ENCODE measurements at places on chromosomes 3 and 15.
A peak's percentile ranks its signal among the peaks of the same experiment; 100 is the strongest.

DNA sequence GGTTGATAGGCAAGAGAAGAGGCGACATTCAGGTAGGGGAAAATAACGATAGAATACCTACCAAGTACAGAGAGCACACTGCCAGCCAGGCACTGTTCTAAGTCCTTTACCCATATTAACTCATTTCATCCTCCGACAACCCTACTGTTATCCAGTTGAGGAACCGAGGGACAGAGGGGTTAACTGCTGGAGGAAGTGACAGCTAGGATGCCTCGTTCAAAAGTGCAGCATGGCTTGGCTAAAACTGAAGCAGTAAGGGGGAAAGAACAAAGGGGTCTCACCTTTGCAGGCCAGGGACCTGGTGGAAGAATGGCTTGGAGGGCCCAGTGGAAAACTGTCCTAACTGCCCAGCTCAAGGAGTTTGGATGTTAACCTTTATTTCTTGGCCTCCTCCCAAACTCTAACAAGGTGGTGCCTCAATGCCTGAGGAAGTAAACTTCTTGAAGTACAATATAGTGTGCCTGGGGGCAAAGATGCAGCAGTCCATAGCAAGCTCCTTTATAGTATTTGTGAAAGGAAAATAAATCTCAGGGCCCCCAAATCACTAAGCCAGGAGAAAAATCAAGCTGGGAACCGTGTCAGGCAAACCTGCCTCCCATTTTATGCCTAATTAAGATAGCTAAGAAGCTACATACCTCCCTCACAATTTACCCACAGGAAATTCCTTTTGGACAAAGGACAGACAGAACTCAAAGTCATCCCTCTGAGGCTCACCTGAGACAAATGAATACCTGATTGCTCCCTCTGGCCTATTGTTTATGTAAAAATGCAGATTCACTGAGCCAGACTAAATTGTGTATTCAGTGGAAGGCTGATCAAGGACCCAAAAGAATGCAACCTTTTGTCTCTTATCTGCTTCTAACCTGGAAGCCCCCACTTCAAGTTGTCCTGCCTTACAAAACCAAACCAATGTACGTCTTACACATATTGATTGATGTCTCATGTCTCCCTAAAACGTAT is 1.6 kb upstream of the ITGB5 start:
- DNase-seq = no peak

DNA sequence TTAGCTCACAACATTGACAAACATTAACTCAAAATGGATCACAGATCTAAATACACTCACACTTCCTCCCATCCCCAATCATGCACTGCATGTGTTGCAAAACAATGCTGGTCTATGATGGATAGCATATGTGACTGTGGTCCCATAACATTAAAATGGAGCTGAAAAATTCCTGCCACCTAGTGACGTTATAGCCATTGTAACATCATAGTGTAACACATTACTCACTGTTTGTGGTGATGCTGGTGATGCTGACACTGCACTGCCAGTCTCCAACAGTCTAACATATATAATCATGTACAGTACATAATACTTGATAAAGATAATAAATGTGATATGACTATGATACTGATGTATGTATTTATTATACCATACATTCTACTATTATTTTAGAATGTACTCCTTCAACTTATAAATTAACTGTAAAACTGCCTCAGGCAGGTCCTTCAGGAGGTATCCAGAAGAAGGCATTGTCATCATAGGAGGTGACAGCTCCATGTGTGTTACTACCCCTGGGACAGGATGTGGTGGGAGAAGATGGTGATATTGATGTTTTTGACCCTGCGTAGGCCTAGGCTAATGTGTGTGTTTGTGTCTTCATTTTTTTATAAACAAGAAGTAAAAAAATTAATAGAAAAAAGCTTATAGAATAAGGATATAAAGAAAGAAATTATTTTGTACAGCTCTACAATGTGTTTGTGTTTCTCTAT is 41.3 kb downstream of the TXNRD3 start:
- DNase-seq = no peak

- DNase-seq = no peak
These were observed 184.6 kb downstream of the XXYLT1 start for GRCh38 chr3:195086341-195086740.

GRCh38 chr3:52442409-52443267 is 2.3 kb downstream of the SEMA3G start:
- peak; percentile 42 for DNase-seq

- no peak for DNase-seq
These were observed 2.8 kb upstream of the CLDND1 start for GRCh38 chr3:98525494-98525893.

DNA sequence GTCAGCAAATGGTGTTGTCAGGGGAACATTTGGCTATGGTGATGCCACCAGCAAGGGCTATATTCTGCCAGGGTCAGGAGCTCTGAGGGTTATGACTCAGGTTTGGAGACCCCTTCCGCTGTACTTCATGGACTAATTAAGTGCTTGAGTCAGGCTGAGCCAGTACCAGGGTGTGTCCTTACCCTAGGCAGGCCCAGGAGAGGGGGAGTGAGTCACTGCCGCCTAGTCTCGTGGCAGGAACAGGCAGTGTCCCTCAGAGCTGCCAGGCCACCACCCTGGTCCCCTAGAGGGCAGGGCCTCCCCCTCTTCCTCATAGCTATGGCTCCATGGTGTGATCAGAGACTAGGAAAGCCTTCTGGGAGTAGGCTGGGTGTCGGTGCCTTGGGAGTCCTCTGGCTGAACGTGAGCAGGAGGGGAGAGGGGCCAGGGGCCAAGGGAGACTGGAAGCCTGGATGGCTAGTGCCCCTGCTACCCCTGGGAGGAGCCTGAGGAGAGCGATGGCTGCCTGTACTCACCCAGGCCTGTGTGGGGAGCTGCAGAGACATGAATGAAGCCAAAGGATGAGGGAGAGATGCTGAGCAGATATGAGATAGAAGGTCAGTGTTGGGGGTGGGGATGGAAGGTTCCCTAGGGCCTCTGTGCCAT is 10.6 kb downstream of the MAPKAPK3 start:
- DNase-seq = peak; percentile 66

- no peak for DNase-seq
These were observed 137.6 kb upstream of the TLE3 start for GRCh38 chr15:70235347-70235746.

DNA sequence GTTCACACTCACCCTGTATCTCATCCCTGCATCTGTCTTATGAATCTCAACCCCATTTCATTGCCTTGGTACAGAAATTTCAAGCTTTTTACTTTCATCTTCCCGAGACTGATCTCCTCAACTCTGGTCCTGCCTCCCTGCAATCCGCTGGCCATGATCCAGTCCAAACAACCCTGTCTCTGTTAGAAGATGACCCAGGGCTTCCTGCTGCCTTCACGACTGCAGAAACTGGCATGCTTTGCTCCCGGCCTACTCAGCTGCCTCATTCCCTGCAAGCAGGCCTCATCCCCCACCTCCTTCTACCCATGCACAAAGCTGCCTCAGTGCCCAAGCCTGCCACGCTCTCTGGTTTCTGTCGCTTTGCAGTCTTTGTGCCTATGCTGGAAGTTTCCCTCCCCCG is 12.4 kb downstream of the HES1 start:
- no peak for DNase-seq

DNA sequence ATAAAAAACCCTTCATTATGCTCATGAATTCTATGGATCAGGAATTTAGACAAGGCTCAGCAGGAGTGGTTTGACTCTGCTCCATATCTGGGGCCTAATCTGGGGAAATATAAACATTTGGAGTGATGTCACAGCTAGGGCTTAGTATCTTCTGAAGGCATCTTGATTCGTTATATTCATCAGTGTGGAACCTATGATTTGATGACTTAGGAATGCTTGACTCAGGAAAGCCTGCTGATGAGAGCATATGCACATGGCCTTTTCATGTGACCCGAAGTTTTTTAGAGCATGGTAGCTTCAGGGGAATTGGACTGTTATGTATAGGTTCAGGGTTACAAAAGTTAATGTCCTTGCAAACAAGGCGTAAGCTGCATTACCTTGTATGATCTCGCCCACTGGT is 184.9 kb upstream of the LRRC3B start:
- no peak for DNase-seq

DNA sequence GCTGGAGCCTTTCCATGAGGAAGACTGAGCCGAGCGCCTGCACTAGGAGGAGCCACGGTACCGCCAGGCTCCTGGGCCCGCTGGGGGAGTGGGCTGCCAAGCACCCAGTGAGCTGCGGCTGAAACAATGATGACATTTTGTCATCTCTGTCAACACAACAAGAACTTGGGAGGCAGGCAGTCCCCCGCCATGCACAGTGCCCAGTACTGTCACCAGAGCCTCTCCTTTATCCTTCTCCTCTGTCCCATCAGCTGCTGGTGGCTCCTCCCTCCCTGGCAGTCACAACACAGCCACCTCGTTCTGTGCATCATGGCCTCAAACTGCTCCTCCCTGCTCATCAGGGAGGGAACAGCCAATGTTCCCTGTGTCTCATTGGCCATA is 34.0 kb upstream of the PCSK6 start:
- peak; percentile 34 for DNase-seq

GRCh38 chr3:80285388-80285787 is 517.6 kb upstream of the ROBO1 start:
- DNase-seq = no peak

DNA sequence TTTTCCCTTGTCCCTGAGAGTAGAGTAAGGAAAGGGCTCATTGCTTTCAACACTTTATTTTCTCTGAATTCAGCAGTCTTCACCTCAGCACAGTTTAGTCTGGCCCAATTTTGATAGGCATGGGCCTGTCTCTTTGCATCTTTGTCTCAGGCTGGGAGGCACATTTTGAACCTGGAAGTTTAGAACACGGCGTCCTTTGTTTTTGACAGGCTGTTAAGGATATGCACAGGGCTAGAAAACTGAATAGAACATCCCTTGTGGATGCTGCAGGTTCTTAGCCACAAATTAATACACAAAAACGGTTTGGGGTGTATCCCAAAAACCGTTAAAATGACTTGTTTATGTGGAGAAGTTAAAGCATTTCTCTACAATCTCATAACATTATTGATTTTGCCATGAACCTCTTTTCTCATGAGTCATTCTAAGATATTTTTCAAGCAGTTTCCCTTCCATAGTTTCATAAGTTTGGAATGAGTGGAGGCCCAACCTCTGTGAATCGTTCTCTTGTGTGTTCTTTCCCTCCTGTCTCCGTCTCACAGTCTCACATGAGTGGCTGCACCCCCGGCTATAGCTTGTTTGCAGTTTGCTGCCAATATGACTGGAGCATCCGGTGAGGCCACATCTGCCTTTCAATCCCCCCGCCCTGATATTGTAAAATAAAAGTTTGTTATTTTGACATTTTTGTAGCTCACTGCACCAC is 192.9 kb upstream of the EIF1B start:
- no peak for DNase-seq

DNA sequence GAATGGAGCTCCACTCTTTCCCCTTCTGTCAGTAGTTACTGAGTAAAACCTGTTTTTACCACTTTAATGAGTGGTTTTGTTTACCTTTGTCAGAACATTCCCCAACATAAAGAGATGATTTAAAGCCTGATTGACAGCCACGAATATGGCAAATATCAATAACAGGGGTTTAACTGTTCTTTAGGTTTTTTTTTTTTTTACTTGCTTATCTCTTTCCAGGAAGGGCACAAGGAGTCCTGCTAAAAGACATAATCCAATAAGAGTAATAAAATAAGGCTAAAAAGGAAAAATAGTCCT is 11.5 kb upstream of the UBE2Q2 start:
- no peak for DNase-seq

DNA sequence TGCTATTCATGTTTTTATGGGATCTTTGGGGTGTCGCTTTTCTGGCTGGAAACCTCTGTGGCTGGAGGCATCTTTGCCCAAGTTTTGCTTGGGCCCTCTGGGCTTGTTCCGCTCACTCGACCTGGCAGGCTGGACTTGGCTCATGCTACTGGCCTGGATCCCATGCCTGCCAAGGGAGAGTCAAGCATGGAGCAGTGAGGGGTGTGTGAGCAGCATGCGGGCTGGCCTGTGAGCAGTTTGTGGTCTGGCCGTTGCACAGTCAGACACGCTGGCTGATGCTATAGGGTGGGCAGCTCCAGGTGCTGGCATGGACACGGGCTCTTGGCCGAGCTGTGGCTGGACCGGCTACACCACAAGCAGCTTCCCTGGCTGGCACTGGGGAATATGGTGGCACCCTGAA is 491.1 kb downstream of the AGBL1 start:
- DNase-seq = no peak

DNA sequence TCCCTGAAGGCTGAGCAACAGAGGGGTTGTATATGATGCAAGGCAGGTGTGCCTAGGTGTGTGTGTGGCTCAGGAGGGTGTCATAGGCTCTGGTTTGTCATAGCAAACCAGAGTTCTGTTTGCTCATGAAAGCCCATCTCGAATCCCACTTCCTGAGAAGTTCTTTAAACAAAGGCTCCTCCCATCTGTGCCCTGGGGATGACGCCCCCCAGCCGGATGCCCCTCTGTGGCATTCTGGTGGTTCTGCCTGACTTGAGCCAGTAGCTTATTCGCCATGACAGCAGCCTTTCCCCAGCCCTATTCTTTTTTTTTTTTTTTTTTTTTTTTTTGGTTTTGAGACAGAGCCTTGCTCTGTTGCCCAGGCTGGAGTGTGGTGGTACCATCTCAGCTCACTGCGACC is 45.4 kb downstream of the PDIA5 start:
- no peak for DNase-seq

GRCh38 chr3:127005864-127006500 is 23.1 kb downstream of the PLXNA1 start:
- DNase-seq = no peak

GRCh38 chr15:46061002-46061401 is 426.2 kb downstream of the SQOR start:
- no peak for DNase-seq

DNA sequence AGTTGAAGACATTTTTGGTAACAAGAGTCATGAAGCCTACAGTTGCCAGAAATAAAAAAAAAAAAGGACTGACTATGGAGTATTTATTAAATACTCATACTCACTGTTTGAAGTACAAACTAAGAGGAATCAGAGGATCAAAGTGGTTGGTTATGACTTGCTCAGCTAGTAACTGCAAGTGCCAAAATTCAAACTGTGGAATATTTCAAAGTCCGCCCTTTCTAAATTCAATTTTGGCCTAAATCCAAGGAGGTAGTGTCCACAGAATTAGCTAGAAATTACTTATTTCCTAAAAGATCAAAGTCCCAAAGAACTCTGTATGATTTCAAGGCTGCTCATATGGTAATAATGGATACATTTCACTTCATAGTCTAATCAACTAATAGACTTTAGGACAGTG is 274.5 kb downstream of the ZBTB20 start:
- DNase-seq = no peak

DNA sequence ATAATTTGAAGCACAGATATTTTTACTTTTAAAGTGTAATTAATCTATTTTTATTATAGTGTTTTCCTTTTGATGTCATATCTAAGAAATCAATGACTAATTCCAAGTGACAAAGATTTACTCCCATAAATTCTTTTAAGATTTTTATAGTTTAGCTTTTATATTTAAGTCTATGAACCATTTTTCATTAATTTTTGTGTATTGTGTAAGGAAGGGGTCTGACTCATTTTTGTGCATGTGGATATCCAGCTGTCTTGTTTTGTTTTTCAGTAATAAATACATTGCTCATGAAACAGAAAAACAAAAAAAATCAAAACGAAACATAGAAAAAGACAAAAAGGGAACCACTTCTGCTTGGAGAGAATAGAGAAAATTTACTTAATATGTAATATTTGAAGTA is 145.1 kb downstream of the EPHA6 start:
- no peak for DNase-seq

Data from ecto neural progenitor cell (in vitro differentiated cells).